Liver (tissue), 10 donors: ENCODE measurements at places on chromosomes 5 and 9.

GRCh38 chr9:91197232-91198181 is 164.2 kb downstream of the AUH start:
- peak overlapping the region; percentile 98 for H3K27ac ChIP-seq
- no peak for DNase-seq
- peaks cover 43% of the 10 kb centered on the region for H3K4me1 ChIP-seq
- H3K27me3 ChIP-seq: no peaks in the 10 kb centered on the region

GRCh38 chr5:91532281-91532680 is 149.2 kb upstream of the ARRDC3 start:
- no peaks in the 10 kb centered on the region for H3K27me3 ChIP-seq
- no peaks in the 10 kb centered on the region for H3K36me3 ChIP-seq
- no peaks in the 10 kb centered on the region for H3K4me1 ChIP-seq

DNA sequence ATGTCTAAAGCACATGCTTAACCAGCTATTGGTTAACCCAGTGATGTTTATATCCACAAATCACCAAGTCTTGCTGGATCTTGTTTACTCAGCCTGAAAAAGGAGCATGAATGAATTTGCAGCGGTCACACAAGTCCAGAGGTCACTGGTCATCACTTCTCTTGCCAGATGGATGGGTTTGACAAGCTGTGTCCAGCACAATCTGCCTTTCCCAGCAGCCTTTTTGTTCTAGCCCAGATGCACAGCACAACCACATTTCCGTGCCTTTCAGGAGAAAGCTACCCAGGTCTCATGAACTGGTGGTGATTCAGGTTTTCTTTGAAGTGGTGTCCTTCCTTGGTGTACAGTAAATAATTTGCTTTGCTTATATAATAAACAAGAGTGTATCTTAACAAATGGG is 32.1 kb downstream of the TMEM252 start:
- peak overlapping the region; percentile 55 for H3K27ac ChIP-seq
- no peak for DNase-seq
- H3K36me3 ChIP-seq: no peaks in the 10 kb centered on the region
- H3K27me3 ChIP-seq: no peaks in the 10 kb centered on the region
- H3K4me3 ChIP-seq: no peak overlapping the region

DNA sequence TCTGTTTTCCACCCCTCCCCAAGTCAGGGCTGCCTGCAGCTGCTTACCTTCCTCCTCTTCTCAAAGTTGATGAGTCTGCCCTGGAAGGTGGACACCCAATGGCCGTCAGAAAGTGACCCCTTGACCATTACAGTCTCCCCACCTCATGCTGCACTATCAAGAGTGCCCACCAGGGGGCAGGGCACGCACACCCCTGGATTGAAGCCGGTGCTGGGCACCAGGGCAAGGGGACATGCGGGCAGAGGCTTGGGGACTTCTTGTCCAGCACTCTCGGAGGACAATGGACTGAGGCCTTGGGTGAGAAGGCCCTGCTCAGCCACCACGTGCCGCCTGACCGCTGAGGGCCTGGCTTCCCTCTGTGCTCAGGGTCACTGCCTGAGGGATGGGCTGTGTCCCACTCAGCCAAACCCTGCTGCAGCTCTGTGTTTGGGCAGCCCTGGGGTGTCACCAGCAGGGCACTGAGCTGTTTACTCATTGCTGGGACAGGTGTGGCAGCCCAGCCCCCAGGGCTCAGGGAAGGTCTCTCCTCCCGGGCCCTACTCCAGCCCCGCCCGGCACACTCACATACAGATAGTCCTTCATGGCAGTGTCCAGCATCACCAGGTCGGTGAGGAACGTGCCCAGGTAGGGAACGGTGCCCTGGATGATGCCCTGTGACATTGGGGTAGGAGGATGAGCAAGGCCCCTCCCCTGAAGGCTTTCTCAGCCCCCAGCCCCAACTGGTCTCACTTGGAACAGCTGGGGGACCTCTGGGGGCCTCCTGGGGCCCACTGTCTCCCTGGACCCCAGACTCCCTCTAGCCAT is 17.7 kb downstream of the RALGDS start:
- H3K27ac ChIP-seq: no peak overlapping the region
- H3K27me3 ChIP-seq: no peaks in the 10 kb centered on the region
- DNase-seq: peak; percentile 84
- no peaks in the 10 kb centered on the region for H3K4me1 ChIP-seq
- no peak overlapping the region for H3K4me3 ChIP-seq

DNA sequence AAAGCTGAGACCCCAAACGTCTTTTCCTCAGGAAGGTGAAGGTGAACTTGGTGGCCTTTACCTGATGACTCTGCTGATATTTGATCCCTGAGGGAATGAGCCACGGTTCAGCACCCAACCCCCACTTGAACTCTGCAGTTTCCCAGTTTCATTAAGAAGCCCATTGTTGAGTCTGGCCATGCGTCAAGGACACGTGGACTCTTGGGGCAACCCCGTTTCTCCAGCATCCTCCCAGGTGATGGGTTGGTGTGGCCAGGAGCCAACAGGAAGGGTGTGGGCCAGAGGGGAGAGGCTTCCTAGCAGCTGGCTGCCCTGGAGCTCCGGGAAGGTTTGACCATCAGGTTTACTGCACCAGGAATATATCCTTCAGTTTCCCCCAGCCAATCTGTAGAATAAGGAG is 59.5 kb upstream of the GNE start:
- no peaks in the 10 kb centered on the region for H3K27me3 ChIP-seq
- H3K4me3 ChIP-seq: no peak overlapping the region
- H3K36me3 ChIP-seq: no peaks in the 10 kb centered on the region
- no peak overlapping the region for H3K27ac ChIP-seq
- H3K4me1 ChIP-seq: no peaks in the 10 kb centered on the region
- no peak for DNase-seq

DNA sequence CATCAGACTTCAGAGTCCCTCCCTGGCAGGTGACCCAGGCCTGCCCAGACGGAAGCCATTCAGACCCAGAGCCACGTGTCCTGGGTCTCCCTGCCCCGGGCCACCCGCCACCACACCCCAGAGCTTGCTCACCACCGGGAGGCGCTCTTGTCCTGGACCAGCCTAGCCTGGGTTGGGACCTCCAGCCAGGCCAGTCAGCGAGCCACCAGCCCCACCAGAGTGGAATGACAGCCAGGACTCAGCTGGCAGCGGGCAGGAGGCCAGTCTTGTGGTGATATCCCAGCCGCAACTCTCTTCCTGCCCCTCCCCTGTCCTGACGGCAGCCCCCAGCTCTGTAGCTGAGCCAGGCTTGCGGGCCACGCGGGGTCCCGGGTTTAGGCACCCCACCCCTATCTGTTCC is 1.7 kb upstream of the PTGDS start:
- H3K4me1 ChIP-seq: peaks cover 6% of the 10 kb centered on the region
- H3K27ac ChIP-seq: no peak overlapping the region
- no peaks in the 10 kb centered on the region for H3K27me3 ChIP-seq
- H3K4me3 ChIP-seq: no peak overlapping the region
- no peak for DNase-seq

GRCh38 chr5:107631805-107632362 is 38.9 kb downstream of the EFNA5 start:
- no peak overlapping the region for H3K4me3 ChIP-seq
- H3K4me1 ChIP-seq: no peaks in the 10 kb centered on the region
- H3K27ac ChIP-seq: no peak overlapping the region

- no peak overlapping the region for H3K4me3 ChIP-seq
- H3K36me3 ChIP-seq: no peaks in the 10 kb centered on the region
- H3K27ac ChIP-seq: no peak overlapping the region
- DNase-seq: no peak
- H3K4me1 ChIP-seq: no peaks in the 10 kb centered on the region
Observed at GRCh38 chr5:116037236-116037822, 5.1 kb downstream of the ARL14EPL start.

DNA sequence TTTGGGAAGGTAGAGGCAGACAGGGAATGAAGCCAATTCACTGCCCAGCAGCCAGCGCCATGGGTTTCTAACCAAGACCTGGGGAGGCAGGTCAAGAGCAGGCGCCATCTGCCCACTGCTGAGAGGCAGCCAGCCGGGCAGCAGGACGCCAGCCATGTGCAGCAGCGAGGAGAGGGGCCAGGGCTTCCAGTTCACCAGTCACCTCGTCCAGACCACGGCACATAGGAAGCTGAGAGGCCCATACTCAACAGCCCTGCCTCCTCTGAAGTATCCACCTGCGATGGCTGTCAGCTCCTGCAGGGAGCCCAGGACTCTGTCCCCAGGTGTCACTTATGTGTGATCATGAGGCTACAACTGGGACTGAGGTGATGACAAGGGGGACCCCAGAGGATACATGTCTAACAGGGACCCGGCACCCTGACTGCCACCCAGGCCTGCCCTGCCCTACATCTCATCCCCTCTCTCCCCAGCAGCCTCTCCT is 30.1 kb downstream of the IPPK start:
- no peak for DNase-seq
- no peak overlapping the region for H3K4me3 ChIP-seq
- peaks cover 24% of the 10 kb centered on the region for H3K36me3 ChIP-seq

GRCh38 chr9:103798620-103799019 is 295.5 kb upstream of the SMC2 start:
- H3K4me1 ChIP-seq: no peaks in the 10 kb centered on the region
- no peak overlapping the region for H3K27ac ChIP-seq
- no peaks in the 10 kb centered on the region for H3K27me3 ChIP-seq
- DNase-seq: no peak

GRCh38 chr5:172104021-172104420 is 84.0 kb downstream of the STK10 start:
- H3K4me1 ChIP-seq: peaks cover 3% of the 10 kb centered on the region
- H3K4me3 ChIP-seq: no peak overlapping the region
- no peak overlapping the region for H3K27ac ChIP-seq

DNA sequence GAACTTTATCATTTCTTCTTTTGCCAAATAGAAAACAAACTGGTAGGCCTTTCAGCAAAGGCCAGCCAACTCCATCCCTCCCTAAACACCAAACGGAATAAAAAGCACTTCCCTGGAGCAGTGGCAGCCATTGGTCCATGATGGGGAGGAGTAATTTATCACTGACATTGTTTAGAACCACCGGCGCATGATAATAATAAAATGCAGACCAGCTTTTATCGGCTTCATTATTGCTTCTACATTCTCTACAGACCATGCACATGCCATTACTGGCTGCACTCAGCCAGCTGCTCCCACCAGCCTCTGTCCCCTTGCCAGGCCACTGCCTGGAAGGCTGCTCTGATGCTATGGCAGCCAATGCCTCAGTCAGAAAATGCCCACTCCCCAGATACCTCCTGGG is 45.9 kb downstream of the ABCA1 start:
- peaks cover 79% of the 10 kb centered on the region for H3K36me3 ChIP-seq
- no peak for DNase-seq
- peaks cover 4% of the 10 kb centered on the region for H3K4me1 ChIP-seq
- no peaks in the 10 kb centered on the region for H3K27me3 ChIP-seq
- H3K4me3 ChIP-seq: no peak overlapping the region

GRCh38 chr9:91726406-91727100 is 223.5 kb downstream of the ROR2 start:
- no peaks in the 10 kb centered on the region for H3K4me1 ChIP-seq
- no peaks in the 10 kb centered on the region for H3K27me3 ChIP-seq
- H3K36me3 ChIP-seq: no peaks in the 10 kb centered on the region

GRCh38 chr9:78879324-78880100 is 582.6 kb downstream of the PSAT1 start:
- no peak overlapping the region for H3K27ac ChIP-seq
- no peaks in the 10 kb centered on the region for H3K36me3 ChIP-seq
- no peak for DNase-seq
- H3K27me3 ChIP-seq: no peaks in the 10 kb centered on the region

DNA sequence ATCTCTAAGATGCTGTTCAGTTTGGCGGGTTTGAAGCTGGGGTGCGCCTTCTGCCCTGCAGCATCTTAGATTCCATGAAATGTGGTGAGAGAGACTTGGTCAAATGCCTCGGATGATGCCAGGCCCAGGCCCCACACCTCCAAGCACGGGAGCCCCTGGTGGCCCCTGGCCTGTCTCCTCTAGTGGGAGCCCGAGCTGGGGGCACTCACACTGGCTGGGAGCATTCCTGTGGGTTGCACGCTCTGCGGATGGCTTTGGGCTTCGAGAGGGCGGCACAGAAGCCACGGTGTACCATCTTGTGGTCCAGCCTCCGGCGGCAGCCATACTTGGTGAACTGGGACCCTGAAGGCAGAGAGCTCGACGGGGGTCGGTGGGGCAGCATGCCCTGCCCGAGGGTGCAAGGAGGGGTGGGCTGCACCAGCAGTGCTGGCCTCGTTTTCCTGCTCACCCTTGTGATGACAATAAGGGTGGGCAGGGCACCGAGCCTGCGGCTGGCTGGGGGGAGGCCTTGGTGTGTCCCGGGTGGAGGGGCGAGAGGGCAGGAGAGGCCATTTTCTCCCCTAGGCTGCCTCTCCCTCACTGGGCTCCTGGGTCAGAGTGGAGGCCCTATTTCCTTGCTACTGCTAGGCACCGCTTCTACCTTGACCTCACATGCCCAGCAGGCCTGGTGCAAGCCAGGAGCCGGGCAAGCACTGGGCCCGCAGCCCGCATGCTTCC is 65.8 kb downstream of the ZNF354C start:
- no peaks in the 10 kb centered on the region for H3K36me3 ChIP-seq
- H3K4me1 ChIP-seq: no peaks in the 10 kb centered on the region
- DNase-seq: no peak
- H3K4me3 ChIP-seq: no peak overlapping the region
- H3K27ac ChIP-seq: no peak overlapping the region

DNA sequence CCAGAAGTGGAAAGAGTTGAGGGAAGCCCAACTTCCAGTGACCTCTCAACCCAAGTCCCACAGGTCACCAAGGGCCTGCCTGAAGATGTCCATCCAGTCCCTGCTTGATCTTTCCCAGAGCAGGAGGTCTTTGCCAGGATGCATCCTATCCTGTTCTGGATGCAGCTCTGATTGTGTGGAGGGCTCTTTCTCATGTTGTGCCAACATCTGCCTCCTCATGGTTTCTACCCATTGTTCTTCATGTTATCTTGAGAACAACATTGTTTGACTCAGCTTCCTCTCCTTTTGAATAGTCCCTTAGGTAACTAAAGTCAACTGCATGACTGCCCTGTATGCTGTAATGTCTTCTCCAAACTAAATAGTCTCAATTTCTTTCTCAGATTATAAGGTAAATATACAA is 169.3 kb downstream of the CCDC192 start:
- H3K27me3 ChIP-seq: no peaks in the 10 kb centered on the region
- H3K36me3 ChIP-seq: no peaks in the 10 kb centered on the region
- H3K4me3 ChIP-seq: no peak overlapping the region
- no peaks in the 10 kb centered on the region for H3K4me1 ChIP-seq

GRCh38 chr5:129977810-129978209 is 73.5 kb downstream of the CHSY3 start:
- no peak overlapping the region for H3K27ac ChIP-seq
- DNase-seq: no peak
- H3K4me1 ChIP-seq: no peaks in the 10 kb centered on the region
- no peaks in the 10 kb centered on the region for H3K36me3 ChIP-seq
- H3K27me3 ChIP-seq: no peaks in the 10 kb centered on the region
- no peak overlapping the region for H3K4me3 ChIP-seq

- no peaks in the 10 kb centered on the region for H3K4me1 ChIP-seq
- no peaks in the 10 kb centered on the region for H3K36me3 ChIP-seq
- no peak overlapping the region for H3K27ac ChIP-seq
- peaks cover 7% of the 10 kb centered on the region for H3K27me3 ChIP-seq
- DNase-seq: no peak
- no peak overlapping the region for H3K4me3 ChIP-seq
Observed at GRCh38 chr5:175681968-175682340, 24.1 kb downstream of the HRH2 start.

- no peaks in the 10 kb centered on the region for H3K36me3 ChIP-seq
- DNase-seq: no peak
- peaks cover 17% of the 10 kb centered on the region for H3K4me1 ChIP-seq
Observed at GRCh38 chr5:53874409-53874808, 314.0 kb downstream of the NDUFS4 start.
